ENCODE measurements at places on chromosomes 7 and 10.
A peak's percentile ranks its signal among the peaks of the same experiment; 100 is the strongest.

DNA sequence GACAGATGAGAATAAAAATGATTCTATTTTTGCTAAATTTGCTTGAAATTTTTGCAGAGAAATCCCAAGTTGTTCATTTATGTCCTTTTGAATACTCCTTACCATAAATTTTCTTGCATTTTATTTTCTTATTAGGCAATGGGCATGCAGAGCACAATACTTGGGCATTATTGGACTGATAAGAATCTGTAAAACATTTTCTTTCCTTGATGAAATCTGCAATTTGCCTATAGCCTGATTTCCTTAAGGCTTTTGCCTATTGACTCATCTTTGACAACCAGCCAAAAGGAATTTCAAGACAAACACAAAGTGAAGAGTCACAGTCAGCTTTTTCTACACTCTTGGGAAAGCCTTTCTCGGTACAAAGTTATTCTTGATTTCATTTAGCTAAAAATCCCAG is 30.5 kb upstream of the GNAT3 start:
- DNase-seq = no peak

- DNase-seq = no peak
These were observed 212.1 kb downstream of the VTI1A start for GRCh38 chr10:112658900-112659638.

DNA sequence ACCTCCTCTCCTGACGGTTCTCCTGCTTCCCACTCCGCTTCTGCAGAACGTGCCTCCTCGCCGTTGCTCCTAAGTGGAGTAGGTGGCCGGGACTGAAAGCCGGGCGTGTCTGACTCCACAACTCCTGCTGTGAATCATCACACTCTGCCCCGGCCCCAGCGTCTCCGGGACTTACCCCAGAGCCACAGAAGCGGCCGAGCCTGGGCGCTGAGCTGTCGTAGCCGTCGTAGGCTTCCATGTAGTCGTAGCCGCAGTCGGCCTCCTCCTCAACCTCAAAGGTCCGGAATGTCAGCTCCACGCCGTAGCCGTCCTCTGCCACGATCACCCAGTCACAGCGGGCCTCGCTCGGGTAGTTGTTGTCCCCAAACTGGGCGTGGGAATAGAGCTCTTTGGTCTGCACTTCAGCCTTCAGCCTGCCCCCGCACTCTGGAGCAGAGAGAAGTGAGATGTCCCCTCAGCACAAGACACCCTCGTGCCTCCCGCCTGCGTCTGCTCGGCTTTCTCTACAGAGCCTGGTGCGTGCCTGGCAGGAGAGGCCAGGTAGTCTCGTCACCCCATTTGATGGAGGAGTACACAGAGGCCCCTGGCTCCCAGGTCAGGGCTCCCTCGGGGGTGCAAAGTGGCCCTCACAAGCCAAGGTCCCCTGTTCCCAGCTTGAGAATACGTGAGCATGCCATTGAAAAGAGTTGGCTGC is 11.2 kb upstream of the OPALIN start:
- DNase-seq = no peak

- peak; percentile 55 for DNase-seq
These were observed 8.7 kb upstream of the BAMBI start for GRCh38 chr10:28668363-28669226.

GRCh38 chr7:113270790-113271189 is 152.4 kb upstream of the SMIM30 start:
- DNase-seq = no peak

DNA sequence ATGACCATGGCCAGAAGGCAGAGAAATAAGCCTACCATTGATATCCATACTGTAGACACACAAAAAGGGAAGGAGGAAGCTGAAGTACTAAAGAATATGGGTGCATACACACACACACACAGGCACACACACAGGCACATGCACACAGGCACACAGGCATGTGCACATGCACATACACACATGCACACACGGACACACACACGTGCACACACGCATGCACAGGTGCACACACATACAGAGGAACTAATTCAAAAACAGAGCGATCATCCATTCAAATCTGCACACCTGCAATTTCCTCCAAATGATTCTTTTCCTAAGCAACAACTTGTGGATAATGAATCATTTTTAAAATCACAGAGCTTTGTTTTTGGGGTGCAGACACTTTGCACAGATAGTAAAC is 166.7 kb upstream of the ADARB2 start:
- no peak for DNase-seq
